Stimulated activated CD4-positive, alpha-beta T cell treated with anti-CD3 and anti-CD28 coated beads, Interleukin-2, amount 100 ng/mL, for 24 hours (primary cell): ENCODE measurements at places on chromosomes 1 and 21.

DNA sequence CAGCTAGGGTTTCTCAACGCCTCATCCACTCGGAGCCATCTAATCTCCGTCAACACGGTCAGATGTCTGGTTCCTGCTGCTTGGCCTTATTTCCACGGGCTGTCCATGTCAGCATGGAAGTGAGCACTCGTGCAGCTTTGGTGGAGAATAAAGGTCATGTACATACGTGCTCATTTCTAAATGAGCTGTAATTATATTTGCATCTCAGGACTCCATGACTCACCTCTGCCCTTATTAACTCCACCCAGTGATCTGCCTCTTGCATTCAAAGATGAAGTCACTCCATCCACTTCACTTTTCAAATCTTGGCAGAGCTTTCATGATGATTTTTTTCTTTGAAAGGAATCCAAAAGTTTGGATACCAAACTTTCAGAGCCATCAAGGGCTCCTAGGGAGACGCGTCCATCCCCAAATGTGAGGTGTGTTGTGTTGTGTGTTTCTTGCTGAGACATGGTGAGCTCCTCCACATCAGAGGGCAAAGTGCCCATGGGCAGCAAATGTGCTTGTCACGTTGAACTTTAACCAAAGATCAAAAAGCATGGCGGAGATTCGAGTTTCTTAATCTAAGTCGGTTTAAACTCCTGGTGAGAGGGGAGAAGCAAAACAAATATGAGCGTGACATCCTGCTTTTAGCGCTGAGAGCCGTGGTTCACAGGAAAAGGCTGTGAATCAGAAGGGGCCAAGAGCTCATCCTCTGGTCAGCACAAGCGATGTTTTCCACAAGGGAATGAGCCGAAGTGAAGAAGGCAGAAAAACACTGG is 68.6 kb upstream of the ERRFI1 start:
- no peak for DNase-seq

DNA sequence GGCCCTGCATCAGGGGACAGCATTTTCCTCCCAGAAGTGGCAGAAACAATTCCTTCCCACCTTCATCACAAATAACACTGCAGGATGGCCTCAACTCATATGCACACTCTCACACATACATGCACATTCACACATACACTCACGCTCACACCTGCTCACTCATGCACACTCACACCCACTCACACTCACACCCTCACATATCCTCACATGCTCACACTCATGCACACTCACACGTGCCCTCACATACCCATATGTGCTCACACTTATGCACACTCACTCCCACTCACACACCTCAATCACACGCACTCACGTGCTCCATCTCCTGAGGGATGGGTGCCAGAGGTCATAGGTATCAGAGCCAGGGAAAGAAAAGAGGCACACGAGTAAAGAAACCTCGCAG is 77.1 kb downstream of the NFASC start:
- DNase-seq: no peak

DNA sequence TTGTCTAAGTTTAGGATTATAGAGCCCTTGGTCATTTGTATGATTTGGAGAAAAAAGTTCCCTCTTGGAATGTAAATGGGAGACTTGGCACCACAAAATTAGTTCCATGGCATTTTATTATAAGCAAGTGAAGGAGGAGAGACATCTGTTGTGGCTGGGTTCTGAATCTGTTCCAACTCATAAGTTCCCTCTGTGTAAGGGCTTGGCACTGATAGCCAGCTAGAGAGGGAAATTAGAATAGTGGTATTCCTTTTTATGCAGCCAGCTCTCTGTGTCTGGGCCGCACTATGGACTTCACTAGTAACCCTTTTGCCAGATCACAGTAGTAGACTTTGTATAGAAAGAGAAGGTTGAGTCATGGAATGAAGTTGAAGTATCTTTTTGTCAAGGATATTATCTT is 31.1 kb downstream of the GNAI3 start:
- DNase-seq: no peak

DNA sequence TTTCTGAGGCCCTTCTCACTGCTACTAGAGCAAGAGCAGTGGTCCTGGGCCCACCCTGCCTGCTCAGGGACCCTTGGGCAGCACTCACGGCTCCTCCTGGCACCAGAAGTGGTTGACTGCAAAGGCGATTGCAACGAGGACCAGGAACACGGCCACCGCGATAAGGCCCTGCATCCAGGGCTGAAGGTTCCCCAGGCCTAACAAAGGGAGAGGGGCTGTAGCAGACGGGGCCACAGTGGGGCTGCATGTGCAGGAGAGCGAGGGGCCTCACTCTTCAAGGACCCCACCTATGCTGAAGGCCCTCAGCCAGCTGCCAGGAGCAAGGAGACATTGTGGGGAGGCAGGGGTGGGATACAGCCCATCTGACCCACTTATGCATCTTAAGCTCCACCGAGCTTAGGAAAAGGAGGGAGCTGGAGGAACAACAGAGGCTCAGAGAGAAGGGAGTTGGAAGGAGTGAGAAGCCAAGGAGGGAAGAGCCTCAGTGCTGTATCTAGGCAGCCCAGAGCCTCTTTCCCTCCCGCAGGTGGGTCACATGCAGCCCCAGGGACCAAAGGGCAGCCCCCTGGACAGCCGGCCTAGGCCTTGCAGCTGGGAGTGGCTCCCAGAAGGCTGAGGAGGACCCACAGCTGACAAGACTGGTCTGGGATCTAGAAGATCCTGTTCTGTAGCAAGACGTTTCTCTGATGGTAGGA is 2.5 kb downstream of the PDZK1IP1 start:
- DNase-seq: no peak

- no peak for DNase-seq
Observed at GRCh38 chr1:22892789-22893188, 79.9 kb downstream of the LACTBL1 start.
